Urinary bladder (tissue), 4 donors: ENCODE measurements at places on chromosomes 6 and 20.

DNA sequence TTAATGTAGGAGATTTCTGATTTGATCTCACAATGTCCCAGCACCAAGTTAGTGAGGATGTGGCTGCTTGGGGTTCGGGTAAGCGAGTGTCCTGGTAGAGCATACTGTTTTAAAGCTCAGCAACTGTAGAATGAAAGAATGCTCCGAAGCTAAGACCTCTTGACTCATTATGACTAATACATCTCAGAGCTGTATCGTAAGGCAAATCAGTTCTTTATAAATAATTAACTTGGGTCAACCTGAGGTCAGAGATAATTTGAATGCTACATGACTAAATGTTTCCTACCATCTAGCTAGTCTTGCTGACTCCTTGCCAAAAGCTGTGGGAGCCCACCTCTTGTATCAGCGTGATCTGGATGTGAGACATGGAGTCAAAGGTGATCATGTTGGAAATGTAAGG lies 128.8 kb upstream of the PDE7B start:
- DNase-seq, result peak; percentile 35

DNA sequence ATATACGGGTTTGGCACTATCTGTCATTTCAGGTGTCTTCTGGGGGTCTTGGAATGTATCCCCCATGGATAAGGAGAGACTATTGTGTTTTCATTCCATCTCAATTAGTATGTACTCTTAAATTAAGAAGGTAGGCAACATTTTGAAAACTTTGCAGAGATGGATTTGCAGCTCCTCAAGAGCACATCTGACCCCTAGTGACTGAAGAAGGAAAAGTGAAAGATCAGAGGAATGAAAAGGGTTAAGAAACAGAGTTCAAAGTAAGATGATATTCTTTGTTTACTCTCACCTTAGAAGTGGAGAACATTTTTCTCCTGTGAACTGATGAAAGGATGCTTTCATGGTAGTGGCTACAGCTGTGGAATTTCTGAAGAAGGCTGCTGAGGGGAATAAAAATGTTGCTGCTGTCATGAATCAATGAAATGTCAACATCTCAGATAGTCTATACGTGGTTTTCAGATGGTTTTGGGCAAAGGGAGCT lies 41.5 kb downstream of the SH3BGRL2 start:
- DNase-seq, result no peak

GRCh38 chr6:73367761-73368355 lies 1.8 kb downstream of the OOEP start:
- no peak for DNase-seq

DNA sequence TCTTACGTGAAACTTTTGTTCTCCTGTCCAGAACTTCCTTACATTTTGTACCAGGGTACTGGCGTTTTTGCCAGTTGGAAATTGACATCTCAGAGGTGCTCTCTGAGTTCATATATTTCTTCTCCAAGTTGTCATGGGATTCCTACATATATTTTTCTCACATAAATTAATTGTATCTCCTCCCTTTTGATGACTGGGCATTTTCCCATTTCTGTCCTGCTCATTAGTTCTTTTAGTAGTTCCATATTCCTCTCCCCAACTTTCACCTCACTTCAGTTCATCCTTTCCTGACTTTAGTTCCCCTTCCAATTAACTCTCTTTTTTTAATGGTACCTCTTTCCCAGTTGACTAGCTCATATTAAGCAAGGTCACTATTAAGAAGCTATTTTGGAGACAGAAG lies 10.8 kb downstream of the ZKSCAN8 start:
- no peak for DNase-seq

- DNase-seq, result no peak
These were observed 36.6 kb downstream of the CITED2 start for GRCh38 chr6:139337830-139338229.
